NB4 (cell line): ENCODE measurements at places on chromosomes 7 and 10.
A peak's percentile ranks its signal among the peaks of the same experiment; 100 is the strongest.

GRCh38 chr7:159061674-159062212, 82.9 kb downstream of the VIPR2 start:
- no peak for DNase-seq

GRCh38 chr7:34675749-34676374, 17.8 kb downstream of the NPSR1 start:
- peak; percentile 48 for DNase-seq

DNA sequence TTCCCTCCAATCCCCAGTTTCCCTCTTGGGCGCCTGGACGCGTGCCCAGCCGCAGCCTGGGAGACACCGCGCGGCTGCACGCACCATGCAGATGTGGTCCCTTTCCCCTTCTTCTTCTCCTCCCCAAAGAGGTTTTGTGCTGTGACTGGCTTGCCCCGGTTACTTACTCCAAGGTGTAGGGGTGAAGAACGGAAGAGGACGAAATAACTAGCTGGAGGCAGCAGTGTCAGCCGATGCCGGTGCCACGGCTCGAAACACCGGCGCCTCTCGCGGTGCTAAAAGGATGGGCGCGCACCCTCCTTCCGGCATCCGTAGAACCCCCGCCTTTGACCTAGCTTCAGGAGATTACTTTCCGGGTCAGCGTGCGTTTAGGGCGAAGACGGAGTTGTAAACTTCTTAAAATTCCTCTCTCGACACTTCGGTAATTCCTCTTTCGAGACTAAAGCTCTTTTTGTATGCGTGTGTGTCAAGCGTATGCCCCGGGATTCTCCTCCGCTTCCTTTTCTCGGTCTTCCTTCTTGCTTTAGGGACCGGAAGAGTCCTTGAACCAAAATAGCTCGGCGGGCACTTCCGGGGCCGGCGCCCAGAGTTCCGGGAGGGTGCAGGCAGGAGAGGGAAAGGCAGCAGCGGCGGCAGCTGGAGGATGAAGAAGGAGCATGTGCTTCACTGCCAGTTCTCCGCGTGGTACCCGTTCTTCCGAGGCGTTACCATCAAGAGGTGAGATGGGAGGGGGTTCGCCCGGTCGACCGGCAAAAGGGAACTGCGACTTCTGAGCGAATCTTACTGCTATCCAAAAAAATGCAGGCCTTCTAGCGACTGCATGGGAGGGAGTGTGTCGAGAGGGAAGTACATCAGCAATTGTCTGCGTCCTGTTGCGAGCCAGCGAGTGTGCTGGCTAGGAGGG, at the start of the genes CDC123 and NUDT5:
CDC123 (plus strand) TSS at position 586 of the 904 bp plus-strand sequence; CDS start at position 644, 58 bp downstream.
NUDT5 (minus strand) TSS at position 289 of the 904 bp plus-strand sequence. CDS start 9,600 bp downstream, outside the sequence.
- DNase-seq = peak; percentile 88

- peak; percentile 49 for DNase-seq
Measured at GRCh38 chr7:118590107-118590506, 365.6 kb downstream of the ANKRD7 start.

DNA sequence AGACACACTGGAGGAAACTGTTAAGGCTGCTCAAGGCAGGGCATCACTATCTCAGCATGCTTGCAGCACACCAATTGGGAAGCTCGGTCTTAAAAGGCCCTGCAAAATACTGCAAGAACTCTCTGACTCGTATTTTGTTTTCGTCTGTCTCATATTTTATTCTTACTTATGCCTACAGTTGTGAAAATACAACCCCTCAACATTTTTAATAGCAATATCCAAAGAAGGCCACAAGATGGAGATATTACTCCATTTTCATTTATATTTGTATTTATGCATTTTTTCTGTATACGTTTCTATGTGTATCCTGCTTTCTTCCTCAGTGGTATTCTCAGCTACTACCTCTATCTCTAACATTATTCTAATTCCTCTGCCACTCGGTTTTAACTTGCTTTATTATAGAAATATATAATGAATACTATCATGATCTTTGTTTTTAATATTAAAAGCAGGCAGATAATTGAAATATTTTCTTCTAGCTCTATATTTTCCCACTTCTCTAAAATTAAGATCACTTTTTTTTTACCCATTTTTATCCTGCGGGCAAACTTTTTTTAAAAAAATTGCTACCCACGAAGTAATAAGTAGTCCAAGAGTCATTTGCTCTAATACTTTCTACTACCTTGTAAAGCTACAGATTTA, 10.0 kb downstream of the DNAJC1 start:
- DNase-seq = peak; percentile 47

- DNase-seq = no peak
Measured at GRCh38 chr7:31054608-31055278, 2.6 kb downstream of the ADCYAP1R1 start.

DNA sequence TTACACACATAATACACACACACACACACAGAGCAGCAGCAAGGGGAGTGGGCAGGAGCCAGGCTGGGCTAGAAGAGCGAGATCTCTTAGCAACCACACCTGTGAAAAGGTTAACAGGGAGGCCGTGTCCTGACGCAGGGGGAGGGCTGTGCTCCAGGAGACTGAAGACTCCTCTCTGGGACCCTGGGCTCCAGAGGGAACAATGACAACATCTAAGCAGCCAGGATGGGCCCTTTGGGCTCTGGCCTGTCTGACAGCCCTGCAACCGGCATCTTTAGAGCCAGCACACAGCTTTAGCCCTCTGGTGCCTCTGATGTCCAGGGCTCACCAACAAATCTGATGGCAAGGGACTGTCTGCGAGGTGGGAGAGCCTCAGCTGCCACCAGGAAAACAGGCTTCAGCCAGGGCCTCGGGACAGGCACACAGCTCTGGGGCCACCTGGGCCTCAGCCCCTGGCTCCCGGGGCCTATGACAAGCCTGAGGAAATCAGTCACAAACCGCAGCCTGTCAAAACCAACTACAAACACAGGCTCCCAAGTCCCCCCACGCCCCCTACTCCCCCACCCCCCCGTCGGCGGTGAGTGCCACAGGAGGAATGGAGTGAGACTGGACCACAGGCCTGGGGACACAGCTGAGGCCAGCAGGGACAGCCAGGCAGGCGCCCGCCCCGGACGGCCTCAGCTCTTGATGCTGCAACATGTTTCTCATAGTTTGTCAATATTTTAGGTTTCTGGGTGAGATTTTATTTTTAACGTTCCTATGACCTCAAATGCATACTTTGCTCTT, 102.8 kb downstream of the TNS3 start:
- peak; percentile 77 for DNase-seq

DNA sequence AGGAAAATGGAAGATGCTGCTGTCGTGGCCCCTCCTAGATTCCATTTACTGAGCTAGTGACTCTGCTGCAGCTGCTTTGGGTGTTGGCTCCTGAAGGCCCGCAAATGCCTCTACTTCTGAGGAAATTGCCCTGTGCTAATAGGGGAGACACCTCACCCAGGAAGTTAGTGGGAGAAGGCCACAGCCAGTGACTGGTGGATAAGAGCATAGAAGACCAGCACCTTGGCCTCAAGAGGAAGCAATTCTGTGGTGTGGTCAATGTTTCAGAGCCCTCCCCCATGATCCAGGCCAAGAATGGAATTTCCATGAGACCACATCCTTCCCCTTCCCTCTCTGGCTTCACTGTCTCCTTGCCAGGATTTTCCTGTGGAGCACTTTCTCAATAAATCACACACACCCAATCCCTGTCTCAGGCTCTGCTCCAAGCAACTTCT, 25.0 kb upstream of the FZD1 start:
- peak; percentile 77 for DNase-seq

DNA sequence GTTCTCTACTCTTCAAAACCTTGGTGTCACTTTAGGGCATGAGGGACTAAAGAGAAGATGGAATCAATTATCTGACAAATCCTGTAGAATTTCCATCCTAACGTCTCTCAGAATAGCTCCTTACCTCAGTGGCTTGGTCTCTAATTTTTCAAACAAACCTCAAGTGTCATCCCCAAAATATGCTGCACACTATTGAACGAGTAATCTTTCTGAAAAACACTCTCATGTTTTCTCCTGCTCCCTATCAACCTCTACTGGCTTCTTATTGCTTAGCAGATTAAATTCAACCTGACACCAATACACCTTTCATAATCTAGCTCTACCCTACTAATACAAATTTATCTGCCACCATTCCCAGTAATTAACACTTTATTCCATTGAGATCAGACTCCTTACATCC, 8.5 kb downstream of the CNOT4 start:
- DNase-seq = no peak

DNA sequence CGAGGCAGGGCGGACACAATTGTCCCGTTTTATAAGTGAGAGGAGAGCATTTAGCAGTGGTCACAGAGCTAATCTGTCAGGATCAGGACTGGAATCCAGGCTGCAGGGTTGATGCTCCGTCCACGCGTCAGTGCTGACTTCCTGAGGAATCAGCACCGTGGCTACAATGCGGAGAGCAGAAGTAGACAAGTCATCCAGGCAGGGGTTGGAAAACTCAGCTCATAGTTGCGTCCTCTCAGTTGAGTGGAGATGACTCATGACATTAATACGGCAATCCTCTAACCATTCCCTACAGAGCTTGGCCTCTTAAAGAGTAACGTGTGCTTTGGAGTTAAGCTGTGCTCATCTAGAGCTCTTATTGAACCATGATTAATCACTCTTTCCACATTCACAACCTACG, 17.1 kb upstream of the HTR5A start:
- DNase-seq = peak; percentile 14

GRCh38 chr7:132618271-132618955, 42.1 kb upstream of the PLXNA4 start:
- no peak for DNase-seq

DNA sequence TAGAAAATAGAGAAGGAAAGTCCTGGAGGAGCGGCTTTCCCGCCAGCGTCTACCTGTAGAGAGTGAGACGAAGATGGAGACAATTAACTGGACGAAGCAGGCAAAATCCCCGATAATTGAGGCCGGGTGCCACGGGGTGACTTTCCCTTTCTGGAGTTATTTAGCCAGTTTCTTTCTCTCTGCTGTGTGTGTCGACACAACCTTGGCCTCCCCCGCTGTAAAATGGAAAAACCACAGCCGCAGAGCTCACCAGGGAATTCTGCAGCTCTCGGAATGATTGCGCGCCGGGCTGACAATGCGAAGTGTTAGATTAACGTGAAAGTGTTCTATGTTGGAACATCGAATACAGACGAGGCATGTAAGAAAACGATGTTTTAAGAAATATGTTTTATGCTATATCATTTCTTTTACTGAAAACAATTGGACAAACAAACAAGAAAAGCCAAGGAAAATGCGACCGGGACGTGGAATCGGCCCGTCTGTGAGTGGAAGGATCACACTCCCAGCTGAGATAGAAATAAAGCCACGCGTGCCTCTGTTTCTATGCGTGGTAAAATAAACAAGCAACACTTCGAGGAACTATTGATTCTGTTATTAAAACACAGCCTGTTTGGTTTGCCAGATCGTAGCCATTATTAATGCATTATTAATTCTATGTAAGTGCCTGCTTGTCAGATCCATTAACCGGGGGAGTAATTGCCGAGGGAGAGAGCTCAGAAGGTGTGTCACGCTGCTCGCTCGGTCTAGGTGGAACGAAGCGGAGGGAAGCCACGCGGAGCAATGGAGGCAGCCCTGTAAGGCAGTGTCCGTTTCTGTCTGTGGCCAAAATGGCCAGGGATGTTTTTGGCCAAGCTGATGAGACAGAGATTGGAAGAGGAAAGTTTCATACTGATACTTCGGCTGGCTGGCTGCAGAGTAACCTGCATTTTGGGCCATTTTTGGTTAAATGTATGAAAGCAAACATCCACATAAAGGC, 129.4 kb downstream of the DNAJB6 start:
- DNase-seq = peak; percentile 83

DNA sequence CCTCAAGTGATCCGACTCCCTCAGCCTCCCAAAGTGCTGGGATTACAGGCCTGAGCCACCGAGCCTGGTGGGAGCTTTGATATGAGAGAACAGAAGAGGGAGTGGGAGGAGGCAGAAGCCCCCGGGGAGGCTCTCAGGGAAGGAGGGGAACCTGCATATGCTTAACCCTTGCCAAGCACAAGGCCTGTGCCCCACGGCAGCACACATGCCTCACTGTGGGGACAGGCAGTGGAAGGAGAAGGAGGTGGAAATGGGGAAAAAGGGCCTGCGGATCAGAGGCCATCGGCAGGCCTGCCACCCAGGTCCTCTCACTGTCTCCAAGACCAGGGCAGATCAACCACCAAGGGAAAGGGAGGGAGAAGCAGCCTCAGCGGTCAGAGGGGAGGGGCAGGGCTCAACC, 7.2 kb upstream of the GRID1 start:
- DNase-seq = no peak

DNA sequence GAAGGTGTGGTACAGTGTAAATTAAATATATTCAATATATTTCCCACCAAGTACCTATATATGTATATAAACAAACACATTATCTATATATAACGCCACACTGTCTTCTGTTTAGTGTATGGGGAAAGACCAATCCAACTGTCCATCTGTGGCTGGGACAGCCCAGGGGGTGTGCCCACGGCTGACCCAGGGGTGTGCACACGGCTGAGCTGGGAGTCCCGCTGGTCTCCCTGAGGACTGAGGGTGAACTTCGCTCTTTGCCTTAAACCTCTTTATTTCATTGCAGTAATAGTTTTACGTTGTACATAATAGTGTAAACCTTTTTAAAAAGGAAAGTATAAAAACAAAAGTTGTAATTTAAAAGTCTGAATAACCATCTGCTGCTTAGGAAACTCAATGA, 6.3 kb downstream of the EN2 start:
- peak; percentile 42 for DNase-seq

DNA sequence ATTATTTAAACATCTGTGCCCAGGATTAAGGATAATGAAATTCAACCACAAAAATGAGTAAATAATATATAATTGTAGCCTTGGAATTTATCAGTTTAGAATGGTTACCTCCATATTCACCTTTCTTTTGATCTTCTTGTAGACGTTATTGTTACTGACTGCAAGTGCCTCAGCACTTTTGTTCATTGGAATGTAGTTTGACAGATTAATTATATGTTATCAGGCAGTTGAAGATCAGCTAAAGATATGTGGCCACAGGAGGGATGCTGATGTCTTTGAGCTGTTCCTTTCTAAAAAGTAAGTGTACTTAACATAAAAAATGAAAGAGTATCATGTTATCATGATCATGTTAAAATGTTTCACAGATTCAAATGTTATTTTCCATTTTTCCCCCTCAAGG, 5.6 kb downstream of the LRRC72 start:
- no peak for DNase-seq

GRCh38 chr7:9264395-9264794, 831.0 kb downstream of the NXPH1 start:
- no peak for DNase-seq
